ENCODE measurements at places on chromosomes 1 and 21. TPM values are rescaled to one million over a fixed set of nuclear protein-coding genes. Genes with fewer than 3 reads are reported as not detected.

Gene SLC27A3
- 3.3 TPM for total RNA-seq

Gene CD1D
- total RNA-seq = not detected

- no peak for DNase-seq
Measured at GRCh38 chr1:25433389-25434186, 2.9 kb downstream of the MACO1 start.

Gene LCE2A
- not detected for total RNA-seq

- no peak for DNase-seq
Measured at GRCh38 chr1:8663090-8663802, 154.2 kb downstream of the RERE start.

Gene MYOM3
- 0.13 TPM for total RNA-seq

DNA sequence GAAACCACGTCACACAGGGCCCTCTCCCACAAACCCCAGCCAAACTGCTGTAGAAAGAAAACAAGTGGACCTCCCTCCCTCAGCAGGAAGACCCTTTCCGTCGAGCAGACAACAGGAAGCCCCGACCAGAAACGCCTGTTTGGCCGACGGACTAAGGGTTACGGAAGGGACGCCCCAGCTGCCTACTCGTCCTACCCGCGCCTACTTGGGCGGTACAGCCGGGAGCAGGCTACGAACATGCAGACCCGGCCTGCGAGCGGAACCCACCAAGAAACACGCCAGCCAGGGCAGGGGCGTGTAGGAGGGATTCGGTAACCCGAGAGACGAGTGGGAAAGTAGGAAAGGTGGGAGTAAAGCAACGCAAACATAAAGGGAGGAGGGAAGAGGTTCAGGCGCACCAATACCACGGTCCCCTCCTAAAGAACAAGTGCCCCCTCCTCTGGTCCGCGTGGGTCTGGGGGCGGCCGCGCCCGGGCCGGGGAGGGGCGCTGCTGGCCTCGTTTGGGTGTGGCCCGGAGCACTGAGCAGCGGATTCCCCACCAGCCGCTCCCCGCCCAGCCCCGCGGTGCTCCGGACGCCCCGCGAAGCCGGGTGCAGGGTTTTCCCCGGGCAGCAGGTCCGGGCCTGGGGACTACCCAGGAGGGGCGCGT is 450 bp downstream of the S100A10 start:
- peak; percentile 54 for DNase-seq

GRCh38 chr1:88433556-88433955 is 250.5 kb upstream of the PKN2 start:
- DNase-seq = peak; percentile 16

Gene HES2
- total RNA-seq = 0.59 TPM

- DNase-seq = no peak
Measured at GRCh38 chr1:173418107-173418985, 58.8 kb upstream of the PRDX6 start.

DNA sequence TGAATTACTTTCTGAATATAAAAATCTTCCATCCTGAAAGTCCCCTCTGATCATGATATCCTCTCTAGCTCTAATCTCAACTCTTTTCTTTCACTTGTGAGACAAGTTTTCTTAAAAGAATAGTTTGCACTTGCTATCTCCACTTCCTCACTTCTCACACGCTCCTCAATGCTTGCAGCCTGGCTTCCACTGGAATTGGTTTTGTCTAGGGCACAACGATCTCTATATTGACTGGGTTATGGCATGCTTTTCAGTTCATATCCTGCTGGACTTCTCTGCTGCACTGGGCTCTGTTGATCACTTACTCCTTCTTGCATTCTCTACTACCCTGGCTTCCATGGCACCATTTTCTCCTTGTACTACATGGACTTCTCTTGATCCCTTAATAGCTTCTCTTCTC is 474 bp downstream of the FCRLA start:
- no peak for DNase-seq

Gene SV2A
- 0.16 TPM for total RNA-seq

- no peak for DNase-seq
Measured at GRCh38 chr1:231242516-231243198, 1.6 kb downstream of the GNPAT start.

Gene LACTBL1
- total RNA-seq = not detected

DNA sequence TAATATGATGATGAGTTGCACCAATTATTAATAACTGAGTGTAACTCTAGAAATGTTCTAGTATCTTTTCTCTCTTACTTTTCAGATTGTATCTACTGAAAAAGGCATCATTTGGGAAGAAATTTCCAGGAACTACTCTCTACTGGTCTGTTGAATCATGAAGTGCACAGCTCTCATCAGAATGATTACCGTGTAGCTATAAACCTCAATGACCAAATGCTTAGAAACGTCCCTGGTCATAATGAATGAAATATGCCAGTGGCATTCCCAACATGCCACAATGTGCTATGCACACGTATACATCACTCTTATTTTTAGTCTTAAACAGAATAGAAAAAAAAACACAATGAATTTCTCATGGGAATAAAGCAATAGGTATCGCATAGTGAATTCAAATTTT is 534.3 kb upstream of the OLFM3 start:
- no peak for DNase-seq

- DNase-seq = no peak
Measured at GRCh38 chr1:88612292-88612691, 71.8 kb upstream of the PKN2 start.

- no peak for DNase-seq
Measured at GRCh38 chr1:62784509-62785365, 805 bp downstream of the ATG4C start.

GRCh38 chr1:33099290-33100118 is 18.6 kb downstream of the AZIN2 start:
- peak; percentile 99 for DNase-seq

Gene LRRC8D
- 21.2 TPM for total RNA-seq

Gene PADI4
- total RNA-seq = not detected

Gene THEM5
- total RNA-seq = not detected

- no peak for DNase-seq
Measured at GRCh38 chr1:160338580-160338979, 4.5 kb downstream of the COPA start.

DNA sequence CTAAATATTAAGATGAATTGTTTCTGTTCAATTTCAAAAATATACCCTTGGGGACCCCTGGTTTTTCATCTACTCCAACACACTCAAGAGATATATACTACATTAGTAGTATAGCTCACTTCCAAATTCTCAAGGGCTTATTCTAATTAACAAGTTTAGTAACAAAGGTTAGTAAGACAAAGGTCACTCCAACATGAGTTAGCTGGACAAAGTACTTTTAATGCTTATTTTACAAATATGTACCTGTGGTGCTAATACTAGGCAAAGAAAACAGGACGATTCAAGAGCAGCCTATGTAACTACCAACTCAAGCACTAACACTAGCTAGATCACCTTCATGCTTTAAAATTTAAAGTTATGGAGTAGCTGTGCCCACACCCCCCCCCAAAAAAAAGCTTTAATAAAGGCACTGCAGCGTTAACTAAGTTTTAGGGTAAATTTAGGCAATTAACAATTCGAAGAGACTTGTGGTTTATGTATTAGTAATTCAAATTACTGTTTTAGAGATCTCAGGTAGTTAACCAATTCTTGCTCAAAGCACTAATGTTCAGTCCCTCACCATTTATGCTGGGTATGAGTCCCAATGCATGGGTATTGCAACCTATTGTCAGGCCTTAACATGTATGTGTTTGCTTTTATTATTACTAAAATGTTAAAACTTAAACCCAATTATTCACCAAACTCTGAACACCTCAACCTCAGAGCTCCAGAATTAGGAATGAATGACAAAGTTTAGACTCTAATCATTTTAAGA is 14.1 kb downstream of the HNRNPU start:
- no peak for DNase-seq

DNA sequence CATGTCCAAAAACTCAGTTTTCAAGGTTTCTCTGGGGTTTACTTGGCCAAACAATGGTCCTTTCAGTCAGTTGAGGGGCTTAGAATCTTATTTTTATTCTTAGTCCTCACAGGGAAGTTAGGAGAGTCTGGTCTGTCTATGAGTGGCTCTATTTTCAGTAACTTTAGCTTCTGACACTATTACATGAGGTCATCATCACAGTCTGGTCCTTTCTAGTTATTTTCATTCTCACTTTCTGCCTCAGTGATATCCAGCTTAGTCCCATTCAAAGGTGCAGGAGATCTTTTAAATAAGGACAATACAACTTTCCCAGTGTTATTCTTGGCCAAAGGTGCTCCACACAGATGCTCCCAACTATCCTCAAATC is 30.0 kb upstream of the FGGY start:
- DNase-seq = no peak

- peak; percentile 49 for DNase-seq
Measured at GRCh38 chr1:8219530-8219929, 98.4 kb upstream of the SLC45A1 start.

Gene PBXIP1
- 6.9 TPM for total RNA-seq

Gene OR2G6
- not detected for total RNA-seq

Gene C1orf167
- total RNA-seq = not detected

GRCh38 chr1:98104289-98104688 is 183.5 kb upstream of the DPYD start:
- peak; percentile 65 for DNase-seq

- DNase-seq = no peak
Measured at GRCh38 chr1:236848274-236848923, 53.3 kb downstream of the MTR start.

GRCh38 chr1:40742363-40743061 is 41.1 kb upstream of the KCNQ4 start:
- DNase-seq = no peak

DNA sequence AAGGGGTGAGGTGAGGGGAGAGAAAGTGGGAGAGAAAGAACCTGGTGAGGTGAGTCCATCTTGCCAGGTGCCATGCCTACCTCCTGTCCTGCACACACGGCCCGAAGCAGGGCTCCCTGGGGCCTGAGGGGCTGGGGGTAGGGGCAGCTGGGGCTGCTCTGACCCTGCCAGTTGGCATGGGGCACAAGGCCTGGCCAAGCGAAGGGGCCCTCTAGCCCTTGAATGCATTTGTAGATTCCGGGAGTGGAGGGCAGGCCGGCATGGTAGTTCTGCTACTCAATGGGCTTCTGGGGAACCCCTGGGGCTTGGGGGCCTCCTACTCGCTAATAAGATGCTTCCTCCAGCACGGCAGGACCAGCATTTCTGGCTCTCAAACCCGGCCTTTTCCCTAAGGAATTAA is 3.6 kb upstream of the PRDM16 start:
- no peak for DNase-seq

DNA sequence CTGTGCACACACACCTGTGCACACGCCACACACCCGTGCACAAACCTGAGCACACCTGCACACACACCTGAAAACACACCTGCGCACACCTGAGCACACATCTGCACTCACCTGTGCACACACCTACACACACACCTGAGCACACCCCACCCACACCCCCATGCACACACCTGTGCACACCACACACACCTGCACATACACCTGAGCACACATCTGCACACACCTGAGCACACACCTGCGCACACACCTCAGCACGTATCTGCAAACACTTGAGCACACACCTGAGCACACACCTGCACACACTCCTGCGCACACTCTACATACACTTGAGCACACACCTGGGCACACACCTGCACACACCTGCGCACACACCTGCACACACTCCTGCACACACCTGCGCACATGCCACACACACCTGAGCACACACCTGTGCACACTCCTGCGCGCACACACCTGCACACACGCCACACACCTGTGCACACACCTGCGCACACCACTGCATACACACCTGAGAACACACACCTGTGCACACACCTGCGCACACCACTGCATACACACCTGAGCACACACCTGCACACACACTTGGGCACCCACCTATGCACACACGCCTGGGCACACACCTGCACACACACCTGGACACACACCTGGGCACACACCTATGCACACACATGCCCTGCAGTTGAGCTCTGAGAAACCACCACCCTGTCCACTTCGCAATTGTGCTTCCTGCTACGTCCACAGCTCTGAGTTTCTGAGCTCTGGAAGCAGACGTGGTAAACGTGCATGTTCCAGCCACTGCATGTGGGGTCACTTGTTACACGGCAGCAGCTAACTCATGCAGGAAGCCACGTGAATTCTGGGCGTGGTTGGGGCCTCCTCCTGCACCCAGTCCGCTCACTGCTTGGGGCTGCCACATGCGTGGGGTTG is 8.0 kb upstream of the C1orf159 start:
- DNase-seq = peak; percentile 36

- DNase-seq = no peak
Measured at GRCh38 chr21:38491536-38491935, 6.7 kb downstream of the ERG start.

- DNase-seq = peak; percentile 27
Measured at GRCh38 chr1:68230484-68230802, 1.9 kb downstream of the WLS start.

GRCh38 chr1:29835874-29836273 is 599.6 kb downstream of the PTPRU start:
- DNase-seq = no peak

Gene NBPF14
- 18.1 TPM for total RNA-seq

Gene CRNN
- not detected for total RNA-seq

- no peak for DNase-seq
Measured at GRCh38 chr1:17007121-17007520, 4.6 kb downstream of the ATP13A2 start.

- DNase-seq = peak; percentile 1
Measured at GRCh38 chr1:237383791-237384190, 341.8 kb downstream of the RYR2 start.

GRCh38 chr1:115705085-115705951 is 63.2 kb downstream of the CASQ2 start:
- DNase-seq = no peak

Gene TAS1R2
- total RNA-seq = not detected

DNA sequence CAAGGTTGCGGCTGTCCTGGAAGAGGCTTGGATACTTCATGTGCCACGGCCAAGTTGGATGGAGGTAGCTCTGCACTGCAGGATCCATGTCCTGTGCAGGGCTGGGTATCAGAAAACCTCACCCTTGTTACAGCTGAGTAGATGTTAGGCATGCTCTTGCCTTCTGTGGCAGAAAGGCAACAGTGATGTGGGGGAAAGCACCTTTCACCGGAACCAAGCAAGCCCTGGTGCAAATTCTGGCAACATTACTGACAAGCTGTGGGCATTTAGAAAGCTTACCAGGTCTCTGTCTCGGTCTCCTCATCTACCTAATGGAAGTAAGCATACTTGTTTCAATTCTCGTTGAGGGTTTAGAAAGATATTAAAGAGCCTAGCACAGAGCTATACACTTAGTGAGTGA is 14.5 kb upstream of the CDCA8 start:
- DNase-seq = no peak

GRCh38 chr1:198901266-198901665 is 262.4 kb downstream of the PTPRC start:
- peak; percentile 53 for DNase-seq
